ENCODE measurements at places on chromosomes 5 and 9.

DNA sequence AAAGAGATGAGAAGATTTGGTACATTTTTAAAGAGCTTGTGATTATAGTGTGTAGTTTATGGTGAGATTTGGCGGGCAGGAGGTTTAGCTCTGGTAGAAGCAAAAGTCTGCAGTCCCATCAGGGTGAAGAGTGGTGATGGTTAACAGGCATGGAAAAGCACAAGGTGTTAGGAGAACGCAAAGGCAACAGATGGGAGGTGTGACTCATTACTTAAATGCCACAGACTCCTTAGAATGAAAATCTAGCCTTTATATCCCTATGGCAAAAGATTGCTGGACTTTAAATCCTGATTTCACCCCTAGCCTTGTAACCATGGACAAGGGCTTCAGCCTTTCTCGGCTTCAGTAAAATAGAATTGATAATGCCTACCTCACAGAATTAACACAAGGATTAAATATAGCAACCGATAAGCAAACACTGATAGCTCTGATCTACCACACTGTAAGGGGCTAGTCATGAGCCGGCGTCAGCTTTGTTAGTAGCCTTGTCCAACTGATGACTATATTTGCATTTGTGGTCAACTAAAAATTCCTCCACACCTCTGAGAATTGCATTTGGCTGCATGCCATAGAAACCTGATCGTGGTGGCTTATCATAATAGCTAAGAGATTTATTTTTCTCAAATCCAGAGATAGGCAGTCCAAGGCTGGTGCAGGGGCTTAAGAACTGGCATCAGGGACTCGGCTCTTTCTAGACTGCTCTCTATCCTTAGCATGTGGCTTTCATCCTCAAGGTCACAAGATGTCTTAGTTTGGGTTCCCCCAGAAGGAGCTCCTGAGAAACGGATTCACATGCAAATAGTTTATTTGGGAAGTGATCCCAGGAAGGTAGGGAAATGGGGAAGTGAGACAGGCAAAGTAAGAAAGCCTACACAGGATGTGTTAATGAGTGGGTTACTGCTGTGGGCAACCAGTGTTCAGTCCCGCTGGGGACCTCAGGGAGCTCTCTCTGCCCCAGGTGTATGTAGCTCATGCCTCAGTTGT, 19.6 kb downstream of the MFAP3 start:
- no peak for DNase-seq

GRCh38 chr5:16179936-16180788, 571 bp upstream of the MARCHF11 start:
- no peak for DNase-seq

DNA sequence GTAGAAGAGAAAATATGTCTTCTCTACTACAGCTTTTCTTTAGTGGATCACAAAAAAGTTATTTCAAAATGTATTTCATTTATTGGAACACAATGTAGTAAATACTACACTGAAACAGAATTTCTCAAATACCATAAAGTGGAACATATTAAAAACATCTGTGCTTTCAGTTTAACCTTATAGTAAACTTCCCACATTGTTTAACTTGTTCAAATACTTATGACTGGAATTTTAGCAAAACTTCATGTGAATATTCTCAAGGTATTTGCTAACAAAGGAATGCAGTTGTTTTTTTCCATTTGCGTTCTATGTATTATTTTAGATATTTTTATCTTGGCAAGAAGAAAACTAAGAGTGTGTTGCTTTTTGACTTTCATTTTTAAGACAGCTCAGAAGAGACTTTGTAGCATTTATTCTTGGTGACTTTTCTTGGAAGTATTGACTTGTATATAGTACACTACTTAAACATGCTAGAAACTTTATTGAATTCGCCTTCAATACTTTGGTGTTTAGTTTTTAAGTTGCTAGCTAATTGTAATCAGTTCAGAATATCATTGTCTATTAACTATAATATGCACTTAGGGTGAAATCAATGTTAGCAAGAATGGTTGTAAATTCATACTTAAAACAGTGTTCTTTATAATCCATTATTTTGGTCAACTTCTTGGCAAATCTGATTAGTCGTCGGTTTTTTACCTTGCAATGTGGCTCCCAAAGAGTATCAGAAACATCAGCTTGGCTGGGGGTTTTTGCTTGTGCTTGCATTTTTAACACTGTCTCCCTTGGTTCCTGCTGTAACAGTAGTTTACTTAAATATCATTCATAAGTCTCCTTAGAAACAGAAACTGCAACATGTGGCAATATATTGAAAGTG, 5.0 kb upstream of the RHOBTB3 start:
- DNase-seq = no peak

DNA sequence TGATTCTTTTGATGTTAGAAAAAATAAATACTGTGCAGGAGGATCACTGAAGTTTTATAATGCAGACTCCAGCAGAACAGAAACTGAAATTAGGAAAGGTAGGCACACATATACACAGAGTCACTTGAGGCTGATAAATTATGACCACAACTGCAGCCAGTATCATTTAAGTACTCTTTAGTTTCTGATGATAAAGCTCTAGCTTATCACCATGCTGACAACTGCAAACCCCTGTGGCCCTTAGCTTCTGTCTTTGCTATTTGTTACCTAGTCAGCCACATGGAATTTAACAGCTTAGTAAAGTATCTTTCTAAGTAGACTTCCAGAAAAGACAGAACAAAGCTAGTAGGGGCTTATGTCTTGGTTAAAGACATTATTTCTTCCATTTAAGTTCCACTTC, 734.8 kb upstream of the CDH6 start:
- no peak for DNase-seq

- DNase-seq = no peak
Measured at GRCh38 chr5:35408146-35408545, 177.9 kb upstream of the PRLR start.

DNA sequence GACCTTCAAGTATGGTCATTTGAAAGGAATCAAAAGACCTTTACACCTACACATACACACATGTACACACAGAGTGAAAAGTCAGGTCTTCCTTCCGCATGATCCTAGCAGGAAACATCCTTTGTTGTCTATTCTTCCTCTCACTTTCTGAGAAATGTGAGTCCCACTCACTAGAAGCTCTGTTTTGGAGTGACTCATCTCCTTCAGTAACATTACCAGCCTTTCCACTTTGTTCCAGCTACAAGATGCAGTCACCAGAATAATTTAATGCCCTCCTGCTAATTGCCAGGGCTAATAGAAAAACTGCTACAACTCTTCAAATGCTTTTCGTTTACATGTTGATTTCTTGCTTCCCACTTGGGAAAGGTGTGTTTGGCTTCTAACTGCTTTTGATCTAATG, 417.3 kb downstream of the RASEF start:
- no peak for DNase-seq

Measured in hypothalamus (tissue), 51 donors.